EH (cell line): ENCODE measurements at places on chromosomes 1 and 21.

DNA sequence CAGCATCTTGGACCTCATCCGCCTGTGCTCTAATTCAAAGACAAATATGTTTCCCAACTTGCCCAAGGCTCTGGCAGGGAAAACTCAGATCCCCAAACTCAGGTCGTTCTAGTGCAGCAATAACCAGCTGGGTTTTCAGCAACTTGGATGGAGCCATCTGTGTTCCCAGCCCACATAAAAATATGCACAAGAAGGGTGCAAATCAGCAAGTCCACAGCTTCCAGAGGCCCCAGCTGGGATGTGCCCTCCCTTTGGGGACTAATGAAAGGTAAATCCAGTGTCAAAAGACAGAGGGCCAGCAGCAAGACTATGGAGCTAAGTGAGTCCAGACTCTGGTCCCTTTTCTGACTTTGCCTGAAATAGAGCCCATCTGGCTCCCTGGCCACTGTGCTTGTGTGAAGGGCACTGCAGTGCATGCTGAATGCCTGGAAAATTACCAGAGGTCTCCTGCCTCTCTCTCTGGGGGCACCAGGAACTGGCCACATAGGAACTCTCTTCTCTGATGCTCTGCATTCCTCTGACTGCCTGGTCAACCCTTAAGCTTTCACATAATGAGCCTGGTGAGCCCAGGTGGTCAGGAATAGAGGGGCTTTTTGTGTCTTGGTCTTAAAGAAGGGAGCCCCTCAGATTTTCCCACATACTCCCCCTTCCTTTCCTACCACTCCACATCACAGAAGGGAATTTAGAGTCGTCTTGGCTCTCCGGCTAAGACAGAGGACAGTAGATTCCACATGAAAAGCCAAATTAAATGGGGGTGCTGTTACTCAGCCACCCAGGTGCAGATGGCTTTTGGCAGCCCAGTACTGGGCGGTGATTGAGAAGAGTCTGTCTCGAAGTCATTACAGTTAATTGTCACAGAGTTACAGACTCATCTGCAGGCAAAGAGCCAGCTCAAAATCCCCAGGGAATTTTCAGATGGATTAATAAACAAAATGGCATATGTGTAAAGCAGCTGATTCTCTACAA, 88.1 kb upstream of the C1orf21 start:
- peak; percentile 52 for DNase-seq

DNA sequence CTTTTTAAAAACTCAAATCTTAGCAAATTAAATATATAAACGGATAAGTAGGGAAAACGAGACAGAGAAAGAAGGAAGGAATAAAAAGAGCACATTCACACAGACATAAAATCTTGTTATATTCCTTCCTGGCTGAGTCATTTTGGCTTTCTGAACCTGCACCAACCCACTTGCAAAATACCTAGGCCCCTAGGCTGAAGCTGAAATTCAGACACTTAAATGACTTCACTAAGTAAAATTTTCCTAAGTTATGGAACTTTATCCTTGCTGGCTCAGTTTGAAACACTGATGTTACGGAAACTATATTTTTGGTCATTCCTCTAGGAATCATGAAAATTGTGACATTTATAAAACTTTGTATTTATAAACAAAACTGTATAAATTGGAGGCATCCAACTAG, 462.8 kb upstream of the NFIA start:
- no peak for DNase-seq

DNA sequence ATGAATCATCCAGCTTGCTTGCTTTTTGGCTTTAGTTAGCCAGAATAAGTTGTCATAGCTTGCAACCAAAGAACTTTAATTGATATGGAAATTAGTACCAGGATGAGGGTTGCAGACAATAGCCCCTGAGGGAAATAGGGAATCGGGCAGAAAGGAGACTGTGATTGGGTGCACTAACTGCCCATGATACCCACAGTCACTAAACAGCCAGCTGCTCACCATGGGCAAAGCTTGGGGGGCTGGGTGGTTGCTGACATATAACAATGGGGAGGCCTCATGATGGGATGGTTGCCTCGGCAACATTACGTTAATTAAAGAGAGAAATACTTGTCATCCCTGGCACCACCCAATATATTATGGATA, 17.8 kb upstream of the PLA2G2E start:
- DNase-seq = no peak

DNA sequence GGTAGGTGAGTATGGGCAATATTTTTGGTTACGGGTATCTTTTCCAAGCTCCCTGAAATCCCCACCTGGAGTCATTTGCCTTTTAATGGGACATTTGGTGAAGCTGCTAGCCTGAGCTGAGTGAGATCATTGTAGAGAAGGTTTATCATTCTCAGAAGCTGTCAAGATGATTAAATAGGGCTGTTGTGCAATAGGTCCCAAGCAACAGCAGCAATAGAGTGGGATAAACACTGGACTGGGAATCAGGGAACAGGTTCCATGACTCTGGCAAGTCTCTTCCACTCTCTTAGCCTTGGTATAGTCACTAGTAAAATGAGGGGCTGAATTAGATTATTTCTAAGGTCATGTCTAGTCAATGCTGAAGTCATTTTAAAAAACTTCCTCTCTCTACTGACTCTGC, 30.3 kb upstream of the FAM78B start:
- DNase-seq = no peak

DNA sequence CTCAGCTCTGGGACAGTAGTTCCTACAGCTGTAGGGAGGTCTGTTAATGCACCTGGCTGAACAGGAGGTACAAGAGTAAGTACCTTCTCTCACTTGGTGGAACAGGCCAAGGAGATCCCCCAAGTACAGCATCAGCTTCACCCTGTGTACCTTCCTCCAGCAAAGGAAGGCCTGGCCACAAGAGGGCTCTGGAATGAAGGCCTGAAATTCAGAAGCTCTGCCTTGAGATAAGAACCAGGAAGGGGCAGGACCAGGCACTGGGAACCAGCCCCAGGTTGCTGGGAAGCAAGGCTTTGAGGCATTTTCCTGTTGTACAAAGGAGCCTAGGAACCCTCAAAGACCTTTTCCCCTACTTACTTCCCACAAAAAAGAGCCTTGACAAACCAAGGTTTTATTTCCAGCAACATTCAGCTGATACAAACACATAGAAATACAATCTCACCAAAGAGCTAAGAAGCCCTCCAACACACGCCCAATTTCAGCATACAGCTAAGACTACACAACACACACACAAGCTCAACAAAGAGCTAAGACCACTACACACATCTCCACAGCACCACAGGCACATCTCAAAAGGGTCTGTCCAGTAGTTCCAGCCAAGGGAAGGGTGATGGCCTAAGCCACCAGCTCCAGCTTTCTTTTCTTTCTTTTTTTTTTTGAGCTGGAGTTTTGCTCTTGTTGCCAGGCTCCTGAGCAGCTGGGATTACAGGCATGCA, 23.5 kb downstream of the F11R start:
- DNase-seq = peak; percentile 69

GRCh38 chr1:14539953-14540563, 58.4 kb upstream of the KAZN start:
- no peak for DNase-seq
